GM23248 (cell line): ENCODE measurements at places on chromosomes 6 and 20. TPM values are rescaled to one million over a fixed set of nuclear protein-coding genes. Genes with fewer than 3 reads are reported as not detected.

Gene LTB
- total RNA-seq: not detected in 2 replicates

Gene OPN5
- total RNA-seq: not detected in 2 replicates

Gene RAB32
- total RNA-seq: 103 and 165 TPM in 2 replicates

DNA sequence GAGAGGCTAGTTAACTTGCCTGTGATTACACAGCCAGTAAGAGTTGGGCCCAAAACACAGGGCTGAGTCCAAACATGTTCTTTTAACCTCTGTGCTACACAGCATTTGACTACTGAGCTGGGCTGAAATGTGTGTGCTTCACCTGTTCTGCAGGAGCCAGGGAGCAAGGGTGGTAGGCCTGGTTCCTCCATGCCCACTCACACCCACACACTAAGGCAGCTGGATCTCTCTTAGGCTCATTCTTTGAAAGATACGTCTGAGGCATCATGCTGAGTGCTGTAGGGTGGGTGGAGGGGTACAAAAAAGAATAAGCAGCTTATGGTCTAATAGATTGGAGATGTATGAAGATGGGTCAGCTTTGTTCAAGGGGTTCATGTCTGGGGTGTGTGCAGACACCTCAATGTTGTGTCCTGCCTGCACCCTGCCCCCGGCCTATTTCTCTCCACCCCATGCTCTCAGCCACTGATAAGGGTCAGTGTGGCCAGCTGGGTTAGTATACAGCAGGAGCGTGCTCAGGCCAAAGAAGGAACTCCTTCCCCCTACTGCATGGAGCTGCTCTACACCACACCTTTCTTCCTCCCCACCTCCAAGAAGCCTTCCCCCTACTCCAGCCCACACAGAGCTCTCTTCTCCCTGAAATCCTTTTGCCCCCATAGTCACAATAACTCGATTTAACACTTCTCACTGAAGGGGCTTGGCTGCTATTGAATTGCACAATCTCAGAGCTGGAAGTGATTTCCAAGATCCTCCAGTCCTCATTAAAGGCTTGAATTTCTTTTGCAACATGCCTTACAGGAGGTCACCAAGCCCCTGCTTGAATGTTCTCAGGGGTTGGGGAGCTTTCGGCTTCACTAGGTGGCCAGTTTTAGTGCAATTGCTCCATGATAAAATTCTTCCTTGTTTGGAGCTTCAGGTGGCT lies 3.4 kb downstream of the PPP2R5D start:
- no peaks in the 10 kb centered on the region; the same call in 1 of the 2 replicates for H3K36me3 ChIP-seq
- no peak overlapping the region for H3K27ac ChIP-seq
- H3K4me1 ChIP-seq: peaks cover 20% of the 10 kb centered on the region
- DNase-seq: no peak

DNA sequence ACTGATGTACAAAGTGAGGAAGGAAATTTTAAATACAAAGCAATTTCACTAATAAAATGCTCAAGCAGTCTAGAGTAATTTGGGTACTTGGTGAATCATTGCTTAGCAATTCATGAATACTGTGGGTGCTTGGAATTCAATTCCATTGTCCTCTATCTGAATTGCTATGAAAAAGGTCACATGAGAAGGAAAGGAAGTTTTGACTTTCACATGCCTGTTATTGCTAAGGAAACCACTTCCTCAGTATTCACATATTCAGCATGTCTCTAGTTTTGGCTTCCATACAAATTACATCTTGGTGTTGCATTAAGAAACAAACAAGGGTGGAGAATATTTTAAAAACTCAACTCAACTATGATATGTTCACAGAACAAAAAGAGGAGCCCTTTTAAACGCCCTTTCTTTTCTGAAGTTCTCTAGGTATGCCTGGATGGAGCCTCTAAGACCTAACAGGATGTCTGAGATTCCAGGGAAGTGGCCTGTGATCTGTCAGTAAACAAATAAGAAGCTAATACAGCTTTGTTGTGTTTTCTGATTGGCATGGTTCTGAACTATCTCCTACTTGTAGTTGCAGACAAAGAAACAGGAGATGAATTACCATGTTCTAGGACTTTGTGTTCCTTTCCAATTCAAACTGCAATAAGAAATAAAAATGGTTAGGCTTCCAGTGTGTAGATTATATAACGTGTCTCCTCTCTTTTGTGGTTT lies 190.4 kb downstream of the OGFRL1 start:
- H3K36me3 ChIP-seq: no peaks in the 10 kb centered on the region
- H3K27me3 ChIP-seq: no peaks in the 10 kb centered on the region
- peaks cover 68% of the 10 kb centered on the region for H3K4me1 ChIP-seq
- peak overlapping the region; percentile 79 for H3K27ac ChIP-seq

DNA sequence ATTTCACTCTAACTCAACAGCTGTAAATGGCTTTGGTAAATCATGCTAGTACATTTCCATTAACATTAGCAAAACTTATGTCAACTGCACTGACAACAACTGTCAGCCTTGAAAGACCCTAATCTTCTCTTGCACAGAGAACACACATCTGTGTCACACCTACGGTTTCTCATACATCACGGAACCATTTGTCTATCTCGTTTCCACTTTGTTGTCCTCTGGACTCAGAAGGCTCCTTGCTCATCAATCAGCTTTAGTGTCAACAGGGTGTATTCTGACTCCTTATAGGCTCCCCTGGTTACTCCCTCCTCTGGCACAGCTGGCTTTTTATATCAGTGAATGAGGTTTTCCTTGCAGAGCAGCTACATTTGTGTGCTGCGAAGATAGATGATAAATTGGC lies 49.3 kb downstream of the CD83 start:
- no peak for DNase-seq
- H3K27me3 ChIP-seq: peaks cover 10% of the 10 kb centered on the region
- H3K27ac ChIP-seq: no peak overlapping the region
- H3K36me3 ChIP-seq: no peaks in the 10 kb centered on the region
- no peak overlapping the region for H3K4me3 ChIP-seq
- H3K4me1 ChIP-seq: peaks cover 10% of the 10 kb centered on the region

DNA sequence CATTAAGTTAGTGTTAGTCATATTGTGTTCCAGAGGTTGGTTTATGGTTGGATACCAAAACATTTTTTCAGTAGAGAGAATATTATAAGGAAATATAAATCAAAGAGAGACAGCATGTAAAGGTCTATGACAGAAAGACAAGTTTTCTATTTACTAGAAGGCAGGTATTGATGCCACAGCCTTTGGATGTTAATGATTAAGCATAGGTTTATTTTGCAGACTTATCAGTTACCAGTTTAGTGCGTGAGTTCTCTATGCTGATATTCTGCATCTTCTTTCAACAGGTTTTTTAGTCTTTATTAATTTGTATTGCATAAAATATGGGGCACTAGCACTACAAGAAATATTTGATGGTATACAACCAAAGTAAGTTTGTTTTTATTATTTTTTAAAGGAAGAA lies 45.6 kb downstream of the CSE1L start:
- no peak overlapping the region for H3K27ac ChIP-seq
- H3K4me3 ChIP-seq: no peak overlapping the region
- DNase-seq: no peak
- no peaks in the 10 kb centered on the region for H3K4me1 ChIP-seq
- peaks cover 74% of the 10 kb centered on the region for H3K36me3 ChIP-seq

DNA sequence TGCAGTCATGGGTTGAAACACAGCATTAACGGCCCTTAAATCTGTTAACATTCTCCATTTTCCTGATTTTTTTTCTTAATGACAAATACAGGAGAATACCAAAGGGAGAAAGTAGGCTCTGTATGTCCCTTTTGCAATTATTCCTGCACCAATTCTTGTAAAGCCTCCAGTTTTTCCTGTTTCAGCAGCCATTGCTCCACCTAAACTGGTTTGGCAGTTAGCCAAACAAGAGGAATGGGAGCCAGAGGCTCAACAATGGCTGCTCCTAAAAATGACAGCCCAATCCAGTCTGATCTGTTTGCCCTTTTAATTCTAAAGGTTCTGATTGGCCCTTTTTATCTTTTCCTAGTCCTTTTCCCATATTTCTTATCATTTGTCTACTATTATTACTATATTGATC lies 284.2 kb upstream of the SGK1 start:
- H3K4me1 ChIP-seq: no peaks in the 10 kb centered on the region
- no peak overlapping the region for H3K27ac ChIP-seq
- DNase-seq: no peak
- H3K36me3 ChIP-seq: no peaks in the 10 kb centered on the region
- no peaks in the 10 kb centered on the region for H3K27me3 ChIP-seq
- no peak overlapping the region for H3K4me3 ChIP-seq

DNA sequence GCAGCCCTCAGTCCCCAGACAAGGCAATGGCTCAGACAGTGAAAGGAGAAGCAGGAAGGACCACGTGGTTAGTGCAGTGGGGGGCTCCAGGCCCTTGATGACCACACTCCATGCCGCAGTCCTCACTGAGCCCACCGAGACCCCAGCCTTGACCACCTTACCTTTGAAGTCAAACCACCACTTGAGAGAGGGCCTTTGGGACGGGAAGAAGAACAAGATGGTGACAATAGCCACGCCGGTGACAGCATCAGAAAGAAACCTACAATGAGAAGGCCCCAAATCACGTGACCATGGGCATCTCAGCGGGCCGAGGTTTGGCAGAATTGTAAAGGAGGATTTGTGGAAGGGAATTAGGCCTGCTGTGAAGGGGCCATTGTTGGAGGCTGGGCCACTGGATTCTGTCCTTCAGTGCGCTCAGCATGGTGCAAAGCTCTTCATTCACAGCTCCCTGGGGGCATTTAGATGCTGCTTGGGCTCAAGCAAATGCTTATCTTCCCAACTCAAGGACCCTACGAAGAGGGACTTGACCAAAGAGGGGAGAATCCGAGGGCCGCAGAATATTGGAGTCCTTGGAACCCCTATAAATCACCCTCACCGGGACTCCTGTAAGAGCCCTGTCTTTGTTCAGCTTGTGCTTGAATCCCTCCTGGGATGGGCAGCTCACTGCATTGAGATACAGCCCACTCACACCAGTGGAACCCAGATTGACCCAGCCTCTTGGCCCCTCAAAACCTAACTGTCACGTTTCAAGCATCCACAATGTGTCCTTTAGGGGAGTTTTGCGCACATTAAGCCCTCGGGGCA lies 33.2 kb upstream of the OCSTAMP start:
- DNase-seq: no peak
- H3K27me3 ChIP-seq: no peaks in the 10 kb centered on the region
- H3K4me1 ChIP-seq: no peaks in the 10 kb centered on the region
- H3K27ac ChIP-seq: no peak overlapping the region
- no peaks in the 10 kb centered on the region for H3K36me3 ChIP-seq

GRCh38 chr6:44219053-44219814 lies 2.5 kb downstream of the MYMX start:
- H3K4me3 ChIP-seq: peak overlapping the region; percentile 64
- H3K27ac ChIP-seq: no peak overlapping the region
- peaks cover 21% of the 10 kb centered on the region for H3K4me1 ChIP-seq
- H3K27me3 ChIP-seq: no peaks in the 10 kb centered on the region

- H3K36me3 ChIP-seq: no peaks in the 10 kb centered on the region
- H3K27ac ChIP-seq: no peak overlapping the region
- no peaks in the 10 kb centered on the region for H3K27me3 ChIP-seq
- H3K4me3 ChIP-seq: no peak overlapping the region
Measured at GRCh38 chr6:4322846-4323309, 187.5 kb upstream of the ECI2 start.

DNA sequence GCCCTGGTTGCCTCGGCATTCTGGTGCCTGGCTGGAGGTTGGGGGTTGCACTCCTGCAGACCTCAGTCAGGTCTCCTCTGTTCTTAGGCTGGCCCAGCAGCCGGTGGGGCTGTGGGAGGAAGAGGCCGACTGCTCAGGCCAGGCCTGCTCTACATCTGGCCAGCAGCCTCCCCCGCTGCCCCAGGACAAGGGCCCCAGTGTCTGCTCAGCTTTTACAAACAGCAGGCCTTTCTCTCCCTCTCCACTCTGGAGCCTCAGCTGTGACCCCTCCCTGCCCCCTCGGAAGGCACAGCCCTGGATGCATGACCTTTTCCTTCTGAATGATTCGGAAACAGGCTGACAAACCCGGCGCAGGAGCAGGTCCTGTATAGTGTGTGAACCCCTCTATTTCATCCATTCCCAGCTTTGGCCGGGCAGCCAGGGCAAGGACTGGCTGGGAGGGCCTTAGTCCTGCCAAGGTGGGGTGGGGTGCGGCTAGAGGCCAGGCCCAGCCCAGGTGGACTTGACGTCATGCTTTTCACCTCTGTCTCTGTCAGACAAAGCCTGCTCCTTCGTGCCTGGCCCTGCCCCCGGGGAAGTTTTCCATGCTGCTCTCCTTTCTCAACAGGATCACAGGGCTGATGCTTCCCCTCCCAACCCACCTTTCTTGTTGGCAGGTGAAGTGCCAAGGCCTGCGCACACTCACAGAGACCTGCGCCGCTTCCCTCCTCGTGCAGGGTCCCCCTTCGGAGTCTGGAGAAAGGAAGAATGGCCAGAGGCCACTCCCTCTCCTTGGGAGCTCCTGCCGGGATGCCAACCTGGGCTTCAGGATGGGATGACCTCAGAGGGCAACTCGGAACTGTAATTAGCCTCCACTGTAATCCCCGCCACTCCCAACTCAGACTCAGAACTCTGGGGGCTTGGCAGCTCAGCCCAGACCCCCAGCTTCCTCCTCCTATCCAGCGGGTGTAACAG lies 10.1 kb upstream of the ITPR3 start:
- no peak overlapping the region for H3K4me3 ChIP-seq
- no peaks in the 10 kb centered on the region for H3K27me3 ChIP-seq
- no peaks in the 10 kb centered on the region for H3K36me3 ChIP-seq
- H3K27ac ChIP-seq: no peak overlapping the region
- H3K4me1 ChIP-seq: peaks cover 36% of the 10 kb centered on the region

DNA sequence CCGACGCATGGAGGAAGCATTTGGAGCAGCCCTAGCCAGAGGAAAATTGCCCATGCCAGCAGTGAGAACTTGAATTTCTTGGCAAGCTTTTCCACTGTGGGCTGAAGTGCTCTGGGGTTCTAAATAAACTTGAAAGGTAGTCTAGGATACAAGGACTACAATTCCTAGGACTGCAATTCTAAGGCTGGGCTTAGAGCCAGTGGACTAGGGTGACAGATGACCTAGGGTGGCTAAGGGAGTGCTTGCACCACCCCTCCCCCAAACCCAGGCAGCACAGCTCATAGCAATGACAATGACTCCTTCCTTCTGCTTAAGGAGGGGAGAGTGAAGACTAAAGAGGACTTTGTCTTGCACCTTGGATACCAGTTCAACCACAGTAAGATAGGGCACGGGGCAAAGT lies 122.3 kb downstream of the THBS2 start:
- no peaks in the 10 kb centered on the region for H3K27me3 ChIP-seq
- peak; percentile 21 for DNase-seq
- no peaks in the 10 kb centered on the region for H3K36me3 ChIP-seq
- H3K4me3 ChIP-seq: no peak overlapping the region
- no peaks in the 10 kb centered on the region for H3K4me1 ChIP-seq
- no peak overlapping the region for H3K27ac ChIP-seq

GRCh38 chr6:159866286-159867247 lies 24.2 kb upstream of the MAS1 start:
- no peaks in the 10 kb centered on the region for H3K36me3 ChIP-seq
- H3K27ac ChIP-seq: no peak overlapping the region
- H3K4me1 ChIP-seq: no peaks in the 10 kb centered on the region

- no peaks in the 10 kb centered on the region for H3K27me3 ChIP-seq
- H3K4me1 ChIP-seq: peaks cover 28% of the 10 kb centered on the region
- H3K27ac ChIP-seq: no peak overlapping the region
- H3K36me3 ChIP-seq: no peaks in the 10 kb centered on the region
- no peak overlapping the region for H3K4me3 ChIP-seq
- no peak for DNase-seq
Measured at GRCh38 chr20:33671573-33672288, 2.5 kb downstream of the NECAB3 start.

GRCh38 chr6:111129013-111129412 lies 41.7 kb downstream of the SLC16A10 start:
- H3K27me3 ChIP-seq: peaks cover 13% of the 10 kb centered on the region; the same call in 1 of the 2 replicates
- H3K27ac ChIP-seq: no peak overlapping the region
- no peaks in the 10 kb centered on the region for H3K36me3 ChIP-seq
- no peak for DNase-seq
- no peak overlapping the region for H3K4me3 ChIP-seq
- no peaks in the 10 kb centered on the region for H3K4me1 ChIP-seq
